ENCODE measurements at places on chromosomes 1 and 21. TPM values are rescaled to one million over a fixed set of nuclear protein-coding genes. Genes with fewer than 3 reads are reported as not detected.
A peak's percentile ranks its signal among the peaks of the same experiment; 100 is the strongest.

- no peaks in the 10 kb centered on the region for H3K4me1 ChIP-seq
- no peaks in the 10 kb centered on the region for H3K27me3 ChIP-seq
- H3K27ac ChIP-seq = no peak overlapping the region
These were observed 185.6 kb downstream of the TOMM20 start for GRCh38 chr1:234942879-234943506.

DNA sequence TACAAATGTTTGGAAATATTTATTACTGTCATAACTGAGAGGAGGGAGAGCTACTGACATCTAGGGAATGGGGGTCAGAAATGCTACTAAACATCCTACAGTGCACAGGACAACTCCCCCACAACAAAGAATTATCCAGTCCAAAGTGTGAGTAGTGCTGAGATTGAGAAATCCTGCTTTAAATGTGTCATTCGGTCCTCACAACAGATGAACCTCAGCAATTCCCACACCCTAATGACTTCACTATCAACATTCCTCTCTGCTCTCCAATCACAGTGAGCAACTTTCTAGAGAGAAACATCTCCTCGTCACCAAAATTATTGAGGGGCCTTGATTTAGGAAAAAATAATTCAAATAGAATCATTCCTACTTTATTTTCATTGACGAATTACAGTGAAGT lies 18.0 kb downstream of the OMA1 start:
- H3K27ac ChIP-seq = no peak overlapping the region
- no peak for DNase-seq
- H3K4me3 ChIP-seq = no peak overlapping the region
- H3K4me1 ChIP-seq = no peaks in the 10 kb centered on the region

GRCh38 chr1:207364614-207365013 lies 43.1 kb downstream of the CD55 start:
- no peak overlapping the region for H3K27ac ChIP-seq
- H3K27me3 ChIP-seq = no peaks in the 10 kb centered on the region
- no peak for DNase-seq
- H3K36me3 ChIP-seq = no peaks in the 10 kb centered on the region
- no peak overlapping the region for H3K4me3 ChIP-seq
- H3K4me1 ChIP-seq = no peaks in the 10 kb centered on the region

DNA sequence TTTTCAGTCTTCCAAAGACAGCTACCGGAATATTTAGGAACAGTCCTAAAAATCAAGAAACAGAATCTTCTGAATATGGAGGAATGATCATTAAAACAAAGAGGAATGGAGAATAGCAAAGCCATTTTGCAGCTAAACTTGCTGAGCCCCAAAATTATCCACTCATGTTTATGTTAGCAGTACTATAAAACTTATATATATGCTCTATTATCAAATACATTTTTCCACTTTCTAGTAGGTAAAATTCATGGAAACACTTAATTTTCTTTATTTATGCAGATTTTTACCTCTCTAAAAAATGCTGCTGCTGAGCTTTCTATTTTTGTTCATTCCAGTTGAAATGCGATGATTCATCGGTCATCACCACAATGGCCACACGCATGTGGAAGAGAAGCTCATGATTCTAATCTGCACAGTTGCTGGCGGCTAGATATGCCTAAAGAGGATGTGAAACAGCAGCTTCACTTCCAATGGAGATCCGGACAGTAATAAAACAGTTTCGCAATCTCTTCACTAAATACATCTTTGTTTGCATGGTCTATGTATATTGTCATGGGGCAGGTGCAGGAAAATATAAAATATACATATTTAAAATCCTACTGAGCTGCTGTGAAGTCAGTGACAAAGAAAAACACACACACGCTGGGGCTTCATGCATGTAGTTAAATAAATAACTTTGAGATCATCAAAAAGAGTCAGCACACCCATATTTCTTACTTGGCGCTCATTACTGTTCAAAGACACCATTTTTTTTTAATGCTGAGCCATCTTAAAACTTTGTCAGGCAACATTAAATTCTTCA lies 292.2 kb downstream of the SMYD3 start:
- no peak for DNase-seq
- H3K36me3 ChIP-seq = no peaks in the 10 kb centered on the region
- H3K4me1 ChIP-seq = peaks cover 5% of the 10 kb centered on the region
- no peaks in the 10 kb centered on the region for H3K27me3 ChIP-seq

DNA sequence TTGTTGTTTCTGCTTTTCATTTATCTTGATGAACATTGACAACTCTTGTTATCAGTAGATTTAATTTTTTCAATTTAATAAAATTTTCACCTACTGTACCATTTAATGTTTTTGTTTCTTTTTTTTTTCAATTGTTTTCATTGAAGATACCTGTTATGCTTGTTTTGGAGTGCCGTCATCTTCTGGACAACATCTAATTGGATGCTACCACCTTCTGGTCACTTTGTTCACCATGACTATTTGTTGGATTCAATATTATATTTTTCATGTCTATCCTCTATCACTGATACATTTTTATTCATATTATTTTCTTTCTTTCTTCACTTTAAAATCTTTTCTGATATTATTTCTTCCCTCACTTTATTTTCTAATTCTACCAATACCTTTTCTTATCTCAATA lies 14.0 kb downstream of the KRTAP21-2 start:
- H3K27me3 ChIP-seq = no peaks in the 10 kb centered on the region
- H3K4me3 ChIP-seq = no peak overlapping the region
- no peaks in the 10 kb centered on the region for H3K36me3 ChIP-seq
- no peak overlapping the region for H3K27ac ChIP-seq

DNA sequence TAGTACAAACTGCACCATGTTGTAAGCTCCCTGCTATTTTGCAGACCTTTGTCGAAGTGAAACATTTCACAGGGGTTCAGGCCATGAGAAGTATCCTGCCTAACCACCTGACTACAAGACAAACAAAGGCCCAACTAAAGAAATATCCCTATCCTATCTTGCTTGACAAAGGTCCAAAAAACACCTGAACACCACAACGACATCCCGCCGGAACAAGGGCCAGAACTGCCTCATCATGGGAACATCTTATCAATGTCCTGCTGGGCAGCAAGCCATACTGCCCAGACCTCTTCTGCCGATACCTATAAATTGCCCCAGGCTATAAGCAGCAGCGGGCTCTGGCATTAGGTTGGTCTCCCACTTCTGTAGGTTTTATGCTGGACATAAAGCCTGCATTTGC lies 12.3 kb downstream of the MYSM1 start:
- no peak overlapping the region for H3K27ac ChIP-seq
- no peaks in the 10 kb centered on the region for H3K27me3 ChIP-seq
- no peak for DNase-seq
- peaks cover 79% of the 10 kb centered on the region for H3K36me3 ChIP-seq

- H3K4me3 ChIP-seq = no peak overlapping the region
- no peaks in the 10 kb centered on the region for H3K36me3 ChIP-seq
- H3K27ac ChIP-seq = no peak overlapping the region
- DNase-seq = no peak
- H3K4me1 ChIP-seq = no peaks in the 10 kb centered on the region
These were observed 22.6 kb upstream of the KCNK2 start for GRCh38 chr1:215059947-215060346.

DNA sequence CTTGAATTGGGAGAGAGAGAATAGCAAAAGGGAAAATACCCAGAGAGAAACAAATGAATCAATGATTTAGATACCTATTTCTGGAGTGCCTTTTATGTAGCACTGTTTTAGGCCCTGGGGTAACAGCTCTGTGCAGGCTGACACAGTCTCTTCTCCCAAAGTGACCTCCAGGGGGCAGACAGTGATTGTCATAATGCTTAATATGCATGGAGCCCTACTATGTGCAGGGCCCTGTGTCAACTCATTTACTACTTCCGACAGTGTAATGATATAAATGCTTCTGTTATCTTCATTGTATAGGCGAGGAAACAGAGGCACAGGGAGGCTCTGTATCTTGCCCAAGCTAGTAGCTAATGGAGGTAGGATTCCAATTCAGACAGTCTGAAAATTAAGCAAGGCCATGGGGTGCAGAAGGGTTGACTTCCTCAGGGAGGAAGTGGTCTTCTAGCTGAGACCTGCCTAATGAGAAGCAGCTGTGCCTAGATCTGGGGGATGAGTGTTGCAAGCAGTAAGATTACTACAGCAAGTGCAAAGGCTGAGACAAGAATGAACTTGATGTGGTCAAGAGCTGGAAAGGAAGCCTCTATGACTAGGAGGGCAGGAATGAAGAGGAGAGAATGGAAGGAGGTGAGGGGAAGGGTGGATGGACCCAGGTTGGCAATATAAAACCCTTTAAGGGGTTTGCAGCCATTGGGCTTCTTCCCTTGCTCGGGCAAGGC lies 16.2 kb upstream of the SERINC2 start:
- no peak overlapping the region for H3K4me3 ChIP-seq
- peaks cover 11% of the 10 kb centered on the region for H3K4me1 ChIP-seq
- no peaks in the 10 kb centered on the region for H3K36me3 ChIP-seq
- H3K27me3 ChIP-seq = no peaks in the 10 kb centered on the region
- H3K27ac ChIP-seq = no peak overlapping the region

DNA sequence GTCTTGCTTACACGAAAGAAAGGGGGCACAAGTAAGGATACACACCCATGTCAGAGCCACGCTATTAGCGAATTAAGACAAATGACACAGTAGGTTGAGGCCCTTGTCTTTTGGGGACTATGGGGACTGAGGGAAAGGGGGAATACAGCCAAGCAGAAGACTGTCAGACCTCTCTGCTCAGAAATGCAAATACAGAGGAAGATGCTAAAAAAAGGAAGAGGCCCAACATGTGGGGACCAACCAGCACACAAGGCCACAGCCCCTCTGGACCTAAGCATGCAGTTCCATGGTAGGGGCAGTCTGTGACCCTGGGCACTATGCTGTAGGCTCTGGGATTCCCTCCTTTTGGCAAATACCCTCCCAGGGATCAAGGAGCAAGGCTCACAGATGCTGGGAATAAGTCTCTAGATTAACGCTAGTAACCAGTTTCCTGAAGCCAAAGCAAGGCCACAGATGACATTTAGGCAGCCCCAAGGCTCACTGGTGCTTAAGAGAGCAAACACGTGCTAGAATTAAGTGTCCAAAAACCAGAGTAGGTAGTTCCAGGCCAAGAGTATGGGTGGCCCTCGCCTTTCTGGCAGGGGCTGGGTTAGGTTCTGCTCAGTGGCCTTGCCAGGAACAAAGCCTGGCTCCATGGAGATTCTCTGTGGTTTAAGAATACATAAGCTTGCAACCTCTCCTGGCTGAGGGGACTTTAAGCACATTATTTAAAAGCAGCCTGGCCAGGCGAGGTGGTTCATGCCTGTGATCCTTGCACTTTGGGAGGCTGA lies 38.2 kb downstream of the RABIF start:
- H3K27ac ChIP-seq = no peak overlapping the region
- no peak overlapping the region for H3K4me3 ChIP-seq
- DNase-seq = no peak
- H3K4me1 ChIP-seq = no peaks in the 10 kb centered on the region

DNA sequence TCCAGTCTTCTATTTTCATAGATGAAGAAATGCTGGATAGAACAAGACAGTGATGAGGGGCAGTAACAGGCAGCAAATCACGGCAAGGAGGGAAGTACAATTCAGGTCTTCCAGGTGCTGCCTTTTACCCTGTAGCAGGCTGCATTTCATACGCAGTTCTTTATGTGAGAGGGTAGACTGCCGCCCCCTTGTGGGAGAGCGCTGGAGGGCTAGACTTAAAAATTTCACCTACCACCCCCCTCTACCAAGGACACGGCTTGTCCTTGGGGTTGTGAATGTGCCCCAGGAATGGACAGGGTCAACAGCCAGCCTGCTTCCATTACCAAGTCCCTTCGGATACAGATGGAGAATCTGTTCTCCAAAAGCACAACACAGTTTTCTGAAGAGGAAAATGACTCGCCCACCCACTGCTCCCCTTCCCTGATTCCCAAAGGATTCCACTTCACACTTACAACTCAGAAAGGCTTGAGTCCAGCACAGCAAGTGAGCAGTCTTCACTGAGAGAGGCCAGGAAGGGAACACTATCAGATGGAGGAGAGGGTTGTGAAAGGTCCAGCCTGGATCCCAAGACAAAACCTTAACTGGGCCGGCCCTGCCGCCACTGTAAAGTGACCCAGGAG lies 7.4 kb downstream of the WDR77 start:
- no peak overlapping the region for H3K27ac ChIP-seq
- no peak overlapping the region for H3K4me3 ChIP-seq
- peak; percentile 68 for DNase-seq
- H3K36me3 ChIP-seq = peaks cover 84% of the 10 kb centered on the region

DNA sequence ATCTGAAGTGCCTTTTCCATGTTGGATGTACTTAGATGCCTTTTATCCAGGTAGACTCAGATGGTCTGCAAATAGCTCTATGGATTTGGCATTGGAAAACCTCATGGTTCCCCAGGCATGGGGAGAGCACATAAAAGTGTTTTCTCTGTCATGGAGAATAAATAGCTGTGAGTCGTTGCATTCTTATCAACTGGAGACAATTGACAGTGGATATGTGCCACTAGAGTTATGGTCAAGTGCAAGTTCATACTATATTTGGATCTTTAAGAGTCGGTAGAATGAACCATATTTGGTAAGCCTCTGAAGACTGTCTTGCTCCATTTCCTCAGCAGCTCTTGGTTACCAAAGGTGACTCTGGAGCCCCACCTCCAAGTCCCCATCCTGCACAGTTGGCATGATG lies 83.7 kb downstream of the ROR1 start:
- DNase-seq = no peak
- no peaks in the 10 kb centered on the region for H3K27me3 ChIP-seq
- H3K4me3 ChIP-seq = no peak overlapping the region
- peaks cover 2% of the 10 kb centered on the region for H3K4me1 ChIP-seq

- no peaks in the 10 kb centered on the region for H3K27me3 ChIP-seq
- peak overlapping the region; percentile 80 for H3K4me3 ChIP-seq
- DNase-seq = no peak
- no peaks in the 10 kb centered on the region for H3K36me3 ChIP-seq
- peak overlapping the region; percentile 98 for H3K27ac ChIP-seq
These were observed 570 bp upstream of the NEK7 start for GRCh38 chr1:198156111-198156744.

GRCh38 chr1:4355839-4356238 lies 298.6 kb upstream of the AJAP1 start:
- no peaks in the 10 kb centered on the region for H3K4me1 ChIP-seq
- DNase-seq = no peak
- H3K4me3 ChIP-seq = no peak overlapping the region
- H3K27ac ChIP-seq = no peak overlapping the region
- H3K36me3 ChIP-seq = no peaks in the 10 kb centered on the region

GRCh38 chr1:20342294-20343148 lies 51.8 kb downstream of the VWA5B1 start:
- no peak for DNase-seq
- peaks cover 14% of the 10 kb centered on the region for H3K27me3 ChIP-seq
- H3K36me3 ChIP-seq = no peaks in the 10 kb centered on the region
- H3K4me3 ChIP-seq = peak overlapping the region; percentile 41

- no peak overlapping the region for H3K4me3 ChIP-seq
- no peaks in the 10 kb centered on the region for H3K27me3 ChIP-seq
- H3K27ac ChIP-seq = no peak overlapping the region
- H3K4me1 ChIP-seq = peaks cover 5% of the 10 kb centered on the region
- DNase-seq = no peak
These were observed 44.9 kb downstream of the PCSK9 start for GRCh38 chr1:55084257-55084656.

NHLH1 gene
- not detected for total RNA-seq

MECR gene
- total RNA-seq = 15.4 TPM

GCLM gene
- total RNA-seq = 8.1 TPM

FAM20B gene
- 68.1 TPM for total RNA-seq

KRTAP11-1 gene
- not detected for total RNA-seq

CCDC27 gene
- total RNA-seq = not detected

ZMYND12 gene
- total RNA-seq = not detected
